Prostate gland (tissue), 2 donors: ENCODE measurements at places on chromosomes 2 and 18. TPM values are rescaled to one million over a fixed set of nuclear protein-coding genes. Genes with fewer than 3 reads are reported as not detected.

RNMT gene
- 22.4 TPM for total RNA-seq

TRIM54 gene
- 17.9 TPM for total RNA-seq

KLHL41 gene
- total RNA-seq = 2.3 TPM

CCDC178 gene
- 3.2 TPM for total RNA-seq

OTX1 gene
- total RNA-seq = 2.2 TPM

KCTD18 gene
- 21.1 TPM for total RNA-seq

MROH2A gene
- total RNA-seq = not detected

MREG gene
- 9.0 TPM for total RNA-seq

ASB18 gene
- not detected for total RNA-seq

MAB21L4 gene
- total RNA-seq = 1.1 TPM

GRCh38 chr2:55986700-55987440 lies 63.3 kb upstream of the EFEMP1 start:
- no peaks in the 10 kb centered on the region for H3K27me3 ChIP-seq
- H3K4me1 ChIP-seq = no peaks in the 10 kb centered on the region
- H3K4me3 ChIP-seq = no peak overlapping the region
- DNase-seq = no peak
- H3K36me3 ChIP-seq = no peaks in the 10 kb centered on the region

- peaks cover 10% of the 10 kb centered on the region for H3K4me1 ChIP-seq
- H3K27me3 ChIP-seq = no peaks in the 10 kb centered on the region
- no peak for DNase-seq
- H3K36me3 ChIP-seq = no peaks in the 10 kb centered on the region
- no peak overlapping the region for H3K27ac ChIP-seq
- H3K4me3 ChIP-seq = no peak overlapping the region
Observed at GRCh38 chr2:237711458-237712150, 84.2 kb downstream of the LRRFIP1 start.

- H3K4me1 ChIP-seq = no peaks in the 10 kb centered on the region
- H3K4me3 ChIP-seq = no peak overlapping the region
- H3K27ac ChIP-seq = no peak overlapping the region
- no peaks in the 10 kb centered on the region for H3K27me3 ChIP-seq
Observed at GRCh38 chr2:59933948-59934347, 619.5 kb downstream of the BCL11A start.

GRCh38 chr2:224870341-224870740 lies 154.2 kb upstream of the CCDC195 start:
- H3K4me3 ChIP-seq = no peak overlapping the region
- no peaks in the 10 kb centered on the region for H3K4me1 ChIP-seq
- H3K36me3 ChIP-seq = no peaks in the 10 kb centered on the region
- DNase-seq = no peak
- H3K27ac ChIP-seq = no peak overlapping the region

- no peaks in the 10 kb centered on the region for H3K27me3 ChIP-seq
- no peak overlapping the region for H3K4me3 ChIP-seq
- no peaks in the 10 kb centered on the region for H3K36me3 ChIP-seq
- H3K27ac ChIP-seq = no peak overlapping the region
- no peaks in the 10 kb centered on the region for H3K4me1 ChIP-seq
Observed at GRCh38 chr2:239477591-239477990, 76.8 kb upstream of the HDAC4 start.

- no peak overlapping the region for H3K27ac ChIP-seq
- no peaks in the 10 kb centered on the region for H3K36me3 ChIP-seq
- no peak for DNase-seq
- no peak overlapping the region for H3K4me3 ChIP-seq
Observed at GRCh38 chr2:42480402-42480801, 13.4 kb downstream of the KCNG3 start.

GRCh38 chr2:29304399-29305060 lies 189.3 kb downstream of the CLIP4 start:
- no peak for DNase-seq
- H3K27ac ChIP-seq = no peak overlapping the region
- H3K4me3 ChIP-seq = no peak overlapping the region
- H3K4me1 ChIP-seq = no peaks in the 10 kb centered on the region
- no peaks in the 10 kb centered on the region for H3K27me3 ChIP-seq

GRCh38 chr2:12809526-12809925 lies 92.8 kb downstream of the TRIB2 start:
- no peaks in the 10 kb centered on the region for H3K27me3 ChIP-seq
- no peak for DNase-seq
- H3K4me3 ChIP-seq = no peak overlapping the region
- H3K36me3 ChIP-seq = no peaks in the 10 kb centered on the region

DNA sequence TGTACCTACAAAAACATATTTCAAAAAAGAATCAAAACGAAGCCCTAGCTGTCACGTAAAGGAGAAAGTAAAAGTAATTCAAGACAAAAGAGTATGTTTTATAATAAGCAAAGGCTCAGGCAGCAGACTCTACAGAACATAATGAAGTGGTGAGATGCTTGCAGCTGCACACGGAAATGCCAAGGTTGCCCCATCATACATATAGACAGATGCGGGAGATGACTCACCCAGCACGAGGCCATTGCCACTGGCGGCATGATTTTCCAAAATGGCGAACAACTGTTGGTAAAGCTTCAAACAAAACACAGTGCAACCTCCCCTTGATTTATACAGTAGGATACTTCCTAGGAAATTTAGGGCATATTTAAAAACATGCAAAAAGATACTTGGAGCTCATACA lies 26.0 kb upstream of the C1QL2 start:
- H3K4me3 ChIP-seq = no peak overlapping the region
- H3K36me3 ChIP-seq = no peaks in the 10 kb centered on the region
- H3K27me3 ChIP-seq = no peaks in the 10 kb centered on the region
- H3K27ac ChIP-seq = no peak overlapping the region
- no peaks in the 10 kb centered on the region for H3K4me1 ChIP-seq

DNA sequence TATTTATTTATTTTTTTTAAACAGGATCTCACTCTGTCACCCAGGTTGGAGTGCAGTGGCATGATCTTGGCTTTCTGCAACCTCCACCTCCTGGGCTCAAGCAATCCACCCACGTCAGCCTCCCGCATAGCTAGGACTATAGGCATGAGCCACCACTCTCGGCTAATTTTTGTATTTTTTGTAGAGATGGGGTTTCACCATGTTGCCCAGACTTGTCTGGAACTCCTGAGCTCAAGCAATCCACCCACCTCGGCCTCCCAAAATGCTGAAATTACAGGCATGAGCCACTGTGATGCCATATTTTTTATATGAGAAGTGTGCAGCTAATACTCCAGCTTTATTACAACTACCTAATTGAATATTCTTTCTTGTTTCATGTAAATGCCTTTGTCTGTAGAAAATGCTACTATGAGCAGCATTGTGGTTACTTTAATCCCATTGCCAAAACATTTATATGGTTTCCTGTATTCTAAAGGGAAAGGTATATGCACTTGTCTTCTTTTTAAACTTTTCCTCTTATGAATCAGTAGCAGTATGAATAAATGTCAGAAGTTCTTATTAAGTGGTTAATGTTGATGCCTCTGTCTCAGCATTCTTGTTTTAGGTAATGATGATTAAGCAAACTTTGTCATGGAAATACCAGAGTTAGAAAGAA lies 9.5 kb upstream of the BCL2L11 start:
- peaks cover 4% of the 10 kb centered on the region for H3K27me3 ChIP-seq
- H3K27ac ChIP-seq = no peak overlapping the region

- H3K27ac ChIP-seq = no peak overlapping the region
- H3K36me3 ChIP-seq = no peaks in the 10 kb centered on the region
- H3K4me1 ChIP-seq = no peaks in the 10 kb centered on the region
- DNase-seq = no peak
- no peaks in the 10 kb centered on the region for H3K27me3 ChIP-seq
Observed at GRCh38 chr2:105290981-105291660, 38.4 kb downstream of the TGFBRAP1 start.

- H3K4me3 ChIP-seq = no peak overlapping the region
- no peaks in the 10 kb centered on the region for H3K4me1 ChIP-seq
- no peak overlapping the region for H3K27ac ChIP-seq
Observed at GRCh38 chr2:37645836-37646235, 25.6 kb downstream of the CDC42EP3 start.

DNA sequence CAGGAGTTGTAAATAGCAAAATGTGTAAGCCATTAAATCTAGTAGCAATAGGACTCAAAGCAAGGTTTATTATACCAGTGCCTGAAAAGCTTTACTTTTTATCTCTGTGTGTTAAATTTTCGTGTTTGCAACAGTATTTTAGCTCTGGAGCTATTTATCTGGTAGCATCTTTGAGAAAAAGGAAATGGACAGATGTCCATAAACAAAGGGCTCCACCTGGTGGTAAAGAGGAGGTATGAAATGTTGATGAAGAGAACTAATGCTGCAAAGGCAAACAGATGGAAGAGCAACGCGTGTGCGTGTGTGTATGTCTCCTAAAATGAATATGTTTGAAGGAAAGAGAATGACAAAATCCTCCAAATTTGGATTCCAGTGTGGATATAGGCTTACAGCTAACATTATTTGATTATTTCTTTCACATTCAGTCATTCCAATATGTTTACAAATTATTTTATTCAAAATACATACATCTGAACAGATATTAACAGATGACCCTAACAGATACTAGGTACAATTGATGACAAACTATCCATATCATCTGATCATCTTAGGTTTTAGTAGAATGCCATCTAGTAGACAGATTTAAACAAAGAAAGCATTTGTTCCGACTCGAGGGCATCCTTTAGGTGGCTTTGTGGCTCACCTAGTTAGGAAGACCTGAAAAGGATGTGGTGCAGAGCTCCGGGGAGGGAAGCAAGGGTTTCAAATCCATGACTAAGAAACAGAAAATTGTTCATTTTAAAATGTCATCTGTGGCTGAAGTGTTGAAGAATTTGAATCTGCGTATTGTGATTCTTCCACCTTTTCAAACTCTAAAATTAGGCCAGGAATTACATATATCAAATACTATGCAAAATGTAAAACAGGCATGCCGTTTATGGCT lies 383.3 kb downstream of the MTX2 start:
- DNase-seq = peak; percentile 8
- no peak overlapping the region for H3K4me3 ChIP-seq
- H3K36me3 ChIP-seq = no peaks in the 10 kb centered on the region
- peaks cover 4% of the 10 kb centered on the region for H3K27me3 ChIP-seq
- H3K4me1 ChIP-seq = no peaks in the 10 kb centered on the region

- no peak for DNase-seq
- H3K27me3 ChIP-seq = no peaks in the 10 kb centered on the region
- H3K36me3 ChIP-seq = no peaks in the 10 kb centered on the region
- no peak overlapping the region for H3K4me3 ChIP-seq
Observed at GRCh38 chr2:71887196-71887595, 260.5 kb downstream of the CYP26B1 start.

DNA sequence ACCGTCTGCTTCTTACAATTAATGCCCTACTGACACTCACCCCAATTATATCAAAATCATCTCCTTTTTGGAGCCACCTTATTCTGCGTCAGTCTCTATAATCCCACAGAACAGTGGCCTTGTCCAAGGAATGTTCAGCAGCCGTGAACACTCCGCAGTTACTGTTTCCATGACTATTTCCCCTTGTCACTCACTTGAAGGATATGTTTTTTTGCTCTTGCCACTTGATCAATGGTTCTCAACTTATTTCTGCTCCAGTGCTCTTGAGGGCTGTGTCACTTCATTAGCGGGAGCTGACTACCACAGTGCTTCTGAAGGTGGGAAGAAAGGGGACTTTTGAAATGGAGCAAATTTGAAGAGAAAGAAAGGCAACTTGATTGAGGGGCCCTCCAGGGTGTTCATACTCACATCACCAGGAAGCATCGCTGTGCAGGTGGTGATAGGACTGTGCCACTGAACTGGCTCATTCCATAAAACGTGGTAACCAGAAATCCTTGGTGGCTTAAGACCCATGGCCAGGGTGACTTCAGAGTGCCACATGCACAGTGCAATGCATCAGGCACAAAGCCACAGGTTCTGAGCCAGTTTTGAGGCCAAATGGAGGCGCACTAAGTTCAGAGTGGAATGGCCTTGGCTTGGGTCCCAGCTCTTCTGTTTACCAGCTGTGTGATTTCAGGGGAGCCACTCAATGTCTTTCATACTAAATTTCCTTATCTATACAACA lies 320.6 kb upstream of the RAB12 start:
- no peak overlapping the region for H3K4me3 ChIP-seq
- DNase-seq = no peak
- no peak overlapping the region for H3K27ac ChIP-seq
- no peaks in the 10 kb centered on the region for H3K36me3 ChIP-seq
- no peaks in the 10 kb centered on the region for H3K27me3 ChIP-seq

- no peak overlapping the region for H3K4me3 ChIP-seq
- DNase-seq = no peak
- H3K27ac ChIP-seq = no peak overlapping the region
- H3K27me3 ChIP-seq = no peaks in the 10 kb centered on the region
- H3K4me1 ChIP-seq = peaks cover 2% of the 10 kb centered on the region
Observed at GRCh38 chr2:19807866-19808265, 93.9 kb downstream of the TTC32 start.

DNA sequence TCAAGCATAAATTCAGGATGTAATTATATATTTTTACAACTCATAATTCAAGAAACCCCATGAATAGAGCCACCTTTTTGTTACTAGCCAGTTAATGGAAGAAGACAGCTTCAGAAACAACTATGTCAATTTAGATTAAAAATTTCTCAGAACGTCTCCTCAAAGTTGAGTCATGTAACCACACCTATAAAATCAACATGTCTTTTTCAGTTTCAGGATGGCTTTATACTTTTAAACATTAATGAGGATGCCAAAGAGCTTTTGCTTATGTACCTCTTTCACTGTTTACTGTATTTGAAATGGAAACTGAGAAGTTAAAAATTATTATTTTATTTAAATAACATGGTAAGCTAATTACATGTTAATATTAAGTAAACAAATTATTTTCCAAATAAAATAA lies 280.1 kb downstream of the PTH2R start:
- no peak for DNase-seq
- no peak overlapping the region for H3K4me3 ChIP-seq
- H3K27ac ChIP-seq = no peak overlapping the region
- H3K4me1 ChIP-seq = no peaks in the 10 kb centered on the region
- no peaks in the 10 kb centered on the region for H3K36me3 ChIP-seq

GRCh38 chr2:163878718-163879117 lies 142.9 kb upstream of the FIGN start:
- H3K36me3 ChIP-seq = no peaks in the 10 kb centered on the region
- H3K4me1 ChIP-seq = no peaks in the 10 kb centered on the region
- no peaks in the 10 kb centered on the region for H3K27me3 ChIP-seq

- DNase-seq = no peak
- H3K27ac ChIP-seq = no peak overlapping the region
- H3K36me3 ChIP-seq = no peaks in the 10 kb centered on the region
- no peaks in the 10 kb centered on the region for H3K4me1 ChIP-seq
- no peak overlapping the region for H3K4me3 ChIP-seq
Observed at GRCh38 chr2:95268211-95269035, 5.8 kb upstream of the PROM2 start.

- no peaks in the 10 kb centered on the region for H3K27me3 ChIP-seq
- DNase-seq = no peak
- no peak overlapping the region for H3K4me3 ChIP-seq
- no peaks in the 10 kb centered on the region for H3K4me1 ChIP-seq
- no peaks in the 10 kb centered on the region for H3K36me3 ChIP-seq
- no peak overlapping the region for H3K27ac ChIP-seq
Observed at GRCh38 chr2:8249141-8249540, 432.7 kb upstream of the ID2 start.

- no peak for DNase-seq
- H3K27me3 ChIP-seq = no peaks in the 10 kb centered on the region
- H3K4me3 ChIP-seq = no peak overlapping the region
- H3K36me3 ChIP-seq = no peaks in the 10 kb centered on the region
- H3K4me1 ChIP-seq = no peaks in the 10 kb centered on the region
Observed at GRCh38 chr2:153990771-153991170, 119.0 kb downstream of the GALNT13 start.
